HL-60 (cell line): ENCODE measurements at places on chromosomes 5 and 9.
A peak's percentile ranks its signal among the peaks of the same experiment; 100 is the strongest.

- no peak for DNase-seq
Observed at GRCh38 chr9:33315371-33315770, 25.1 kb downstream of the NFX1 start.

- no peak for DNase-seq
Observed at GRCh38 chr9:111001526-111001925, 36.7 kb downstream of the LPAR1 start.

GRCh38 chr5:141669520-141669919 lies 12.5 kb downstream of the ARAP3 start:
- no peak for DNase-seq

DNA sequence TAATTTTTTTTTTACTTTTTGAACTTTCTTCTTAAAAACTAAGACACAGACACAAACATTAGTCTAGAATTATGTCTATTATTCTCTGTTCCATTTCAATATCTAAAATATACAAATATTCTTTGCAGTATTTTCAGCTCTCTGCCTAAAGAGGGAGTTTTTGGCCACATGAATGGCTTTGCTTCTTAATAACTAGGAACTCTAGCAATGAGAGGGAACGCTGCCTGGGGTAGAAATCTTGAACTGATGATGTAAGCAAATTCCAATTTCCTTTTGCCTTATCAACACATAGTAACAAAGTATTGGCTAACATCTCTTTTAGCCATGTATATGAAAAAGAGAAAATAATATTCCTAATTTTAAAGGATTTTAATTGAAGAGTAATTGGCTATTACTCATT lies 51.9 kb downstream of the SLC25A46 start:
- DNase-seq = no peak

- no peak for DNase-seq
Observed at GRCh38 chr5:4905674-4906520, 234.2 kb upstream of the ADAMTS16 start.

GRCh38 chr5:17893026-17893635 lies 258.9 kb downstream of the TAF11L14 start:
- no peak for DNase-seq

DNA sequence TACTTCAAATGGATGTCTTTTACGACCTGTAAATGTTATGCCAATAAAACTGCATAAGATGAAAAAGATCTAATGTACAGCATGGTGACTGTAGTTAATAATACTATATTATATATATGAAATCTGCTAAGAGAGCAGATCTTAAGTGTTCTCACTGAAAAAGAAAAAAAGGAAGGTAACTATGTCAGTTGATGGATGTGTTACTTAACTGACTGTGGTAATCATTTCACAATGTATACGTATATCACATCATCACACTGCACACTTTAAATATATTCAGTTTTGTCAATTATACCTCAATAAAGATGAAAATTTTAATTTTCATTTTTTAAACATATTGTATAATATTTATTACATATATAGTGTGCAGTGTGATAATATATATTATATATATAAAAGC lies 31.9 kb downstream of the THBS4 start:
- DNase-seq = no peak

- no peak for DNase-seq
Observed at GRCh38 chr5:163614787-163615186, 109.4 kb downstream of the MAT2B start.

DNA sequence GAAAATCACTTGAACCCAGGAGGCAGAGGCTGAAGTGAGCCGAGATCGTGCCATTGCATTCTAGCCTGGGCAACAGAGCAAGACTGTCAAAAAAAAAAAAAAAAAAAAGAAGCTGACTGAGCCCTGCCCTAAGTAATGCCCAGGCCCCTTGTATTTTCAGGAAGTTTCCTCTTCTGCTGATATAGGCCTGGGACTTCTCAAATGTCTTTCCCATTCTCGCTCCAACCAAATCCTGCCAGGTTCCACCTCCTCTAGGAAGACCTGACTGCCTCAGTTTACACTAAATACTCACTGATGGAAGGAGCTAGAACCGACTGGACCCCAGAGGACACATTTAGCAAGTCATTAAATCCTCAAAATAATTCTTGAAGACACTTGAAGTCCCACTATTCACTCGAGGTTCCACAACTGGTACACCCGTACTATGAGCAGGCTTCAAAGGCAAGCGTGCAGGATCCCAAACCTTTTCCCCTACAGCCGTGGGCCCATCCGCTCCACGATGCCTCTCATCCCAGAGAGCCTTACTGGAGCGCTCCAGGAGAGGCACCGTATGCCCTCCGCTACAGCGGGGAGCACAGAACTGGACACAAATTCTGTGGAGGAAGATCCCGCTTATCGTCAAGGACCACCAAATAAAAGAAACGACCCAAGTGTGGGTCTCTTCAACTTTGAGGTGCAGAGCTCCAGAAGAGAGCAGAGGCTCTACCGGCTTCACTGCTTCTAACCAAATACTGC lies 676 bp downstream of the NOL6 start:
- peak; percentile 24 for DNase-seq

- DNase-seq = no peak
Observed at GRCh38 chr9:86494644-86495111, 140.5 kb upstream of the TUT7 start.

GRCh38 chr5:78058625-78059024 lies 235.9 kb downstream of the AP3B1 start:
- DNase-seq = no peak

GRCh38 chr9:70036641-70037040 lies 7.0 kb upstream of the MAMDC2 start:
- DNase-seq = no peak

DNA sequence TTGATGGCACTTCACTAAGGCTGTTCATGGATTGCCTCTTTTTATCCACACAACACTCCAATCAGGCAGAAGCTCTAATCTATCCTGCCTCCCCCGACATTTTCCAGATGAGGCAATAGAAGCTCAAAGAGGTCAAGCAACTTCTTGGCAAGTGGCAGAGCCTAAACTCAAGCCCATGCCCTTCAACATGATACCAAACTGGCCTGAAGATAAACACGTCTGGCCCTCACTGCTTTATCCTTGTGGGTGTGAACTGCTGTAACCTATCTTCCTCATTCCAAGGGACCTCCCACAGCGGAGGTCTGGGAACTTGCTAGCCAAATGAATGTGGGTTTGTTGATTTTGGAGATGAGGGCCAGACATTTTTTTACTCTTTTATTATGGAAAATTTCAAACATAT lies 9.5 kb downstream of the SLC35A4 start:
- DNase-seq = no peak

DNA sequence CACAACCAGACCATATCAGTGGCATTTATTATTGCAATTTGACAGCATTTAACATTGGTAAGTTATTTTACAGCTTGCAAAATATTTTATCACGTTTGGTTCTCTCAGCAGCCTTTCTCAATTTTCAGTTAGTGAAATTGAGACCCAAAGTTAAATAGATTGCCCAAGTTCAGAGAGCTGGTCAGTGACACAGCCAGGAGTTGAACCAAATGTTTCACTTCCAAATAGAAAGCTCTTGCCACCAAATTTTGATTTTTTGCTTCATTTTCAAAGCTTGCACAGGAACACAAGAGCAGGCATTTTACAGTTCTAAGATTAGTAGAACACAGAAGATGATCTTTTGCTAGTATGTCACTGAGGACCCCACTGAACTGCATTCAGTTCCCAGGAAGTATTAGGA lies 271.5 kb upstream of the C9orf72 start:
- DNase-seq = no peak

DNA sequence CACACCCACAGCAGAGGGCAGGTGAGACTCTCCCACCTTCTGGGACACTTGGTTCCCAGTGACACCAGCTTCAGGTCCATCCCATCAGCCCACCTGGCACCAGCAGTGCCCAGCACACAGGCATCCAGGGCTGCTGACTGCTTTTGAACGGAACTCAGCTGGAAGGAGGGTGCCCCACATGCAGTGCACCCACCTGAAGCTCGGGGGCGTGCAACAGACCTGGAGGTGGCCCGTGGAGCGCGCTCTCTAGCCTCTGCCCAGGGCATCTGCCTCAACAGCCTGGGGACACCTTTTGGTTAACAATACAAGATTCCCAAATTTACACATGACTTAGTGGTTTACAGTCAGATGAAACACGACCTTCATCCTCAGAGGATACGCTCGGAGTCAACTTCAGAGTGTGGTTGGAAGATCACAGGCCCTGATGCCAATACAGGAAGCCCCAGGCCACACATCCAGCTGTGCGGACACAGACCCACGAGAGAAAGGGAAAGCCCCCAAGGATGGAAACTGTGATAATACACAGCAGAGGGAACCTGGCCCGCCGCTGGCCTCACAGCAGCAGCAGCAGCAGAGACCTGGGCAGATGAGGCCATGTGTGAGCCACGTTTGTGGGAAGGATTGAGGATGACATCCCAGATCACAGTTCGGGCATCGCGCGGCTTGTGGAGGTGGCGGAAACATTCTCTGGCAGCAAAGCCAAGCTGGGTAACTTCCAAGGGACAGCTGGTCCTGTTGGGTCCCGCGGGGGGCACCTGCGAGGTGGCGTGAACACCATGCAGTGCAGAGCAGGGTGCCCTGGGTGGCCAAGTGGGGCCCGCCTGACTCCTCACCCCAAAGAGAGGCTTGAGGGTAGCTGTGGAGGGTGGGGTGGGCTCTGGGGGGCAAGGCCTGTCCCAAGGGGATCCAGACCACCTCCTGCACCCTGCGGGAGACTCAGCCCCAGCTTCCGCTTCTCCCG lies 64.0 kb downstream of the SECISBP2 start:
- no peak for DNase-seq

DNA sequence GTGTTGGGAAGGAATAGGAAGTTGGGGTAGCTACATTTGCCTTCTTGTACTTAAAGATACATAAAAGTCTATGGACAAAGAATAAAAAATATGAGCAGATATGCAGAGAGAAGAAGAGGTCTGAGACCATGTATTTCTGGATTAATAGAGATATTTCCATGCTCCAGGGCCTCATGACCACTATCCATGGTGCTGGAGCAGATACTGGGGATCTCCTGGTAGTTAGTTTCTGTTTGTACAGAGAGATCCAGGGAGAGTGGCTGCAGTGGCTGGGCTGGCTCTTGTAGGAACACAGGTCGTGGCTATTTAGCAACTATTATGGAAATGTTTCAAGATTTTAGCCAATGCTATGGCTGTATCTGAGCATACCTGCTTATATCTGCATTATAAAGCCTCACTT lies 184.2 kb upstream of the TMEM161B start:
- no peak for DNase-seq

GRCh38 chr5:168024306-168024705 lies 267.1 kb upstream of the WWC1 start:
- DNase-seq = no peak

- DNase-seq = peak; percentile 58
Observed at GRCh38 chr5:43041110-43041668, 1.1 kb upstream of the ANXA2R start.

GRCh38 chr9:34413231-34413852 lies 36.6 kb upstream of the MYORG start:
- DNase-seq = no peak

GRCh38 chr5:113282472-113282871 lies 152.3 kb downstream of the TSSK1B start:
- DNase-seq = no peak

DNA sequence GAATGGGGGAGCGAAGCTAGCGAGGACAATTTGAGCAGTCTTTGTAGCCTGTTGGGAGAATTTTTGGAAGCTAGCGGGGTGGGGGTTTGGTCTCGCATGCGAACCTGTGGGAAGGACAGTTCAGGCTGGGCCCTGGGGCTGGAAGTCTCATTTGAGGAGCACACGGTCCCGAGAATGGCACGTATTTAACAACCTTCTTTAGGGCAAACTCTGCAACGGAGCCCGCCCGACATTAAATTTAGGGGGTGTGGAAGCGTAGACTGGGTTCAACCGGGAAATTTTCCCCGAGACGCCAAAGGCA lies 35.2 kb upstream of the NFIB start:
- DNase-seq = no peak

DNA sequence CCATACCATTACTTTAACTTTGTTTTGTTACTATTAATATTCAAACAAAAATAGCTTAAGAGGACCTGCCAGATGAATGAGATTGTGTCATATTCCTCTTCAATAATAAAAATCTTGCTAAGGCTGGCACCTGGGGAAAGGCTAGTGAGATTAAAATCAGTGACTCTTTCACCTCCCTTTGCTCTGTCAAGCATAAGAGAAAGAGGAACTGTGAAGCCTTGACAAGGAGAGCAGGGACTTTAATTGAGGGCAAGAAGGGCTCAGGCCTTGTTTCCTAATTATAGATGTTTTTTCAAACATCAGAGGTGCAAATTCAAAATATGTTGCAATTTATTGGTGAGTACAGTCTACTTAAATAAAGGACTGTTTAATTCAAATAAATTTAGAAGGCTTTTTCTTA lies 91.7 kb downstream of the SPATA31D1 start:
- DNase-seq = no peak

- DNase-seq = no peak
Observed at GRCh38 chr5:43540746-43541145, 16.1 kb downstream of the PAIP1 start.

GRCh38 chr5:90534922-90535321 lies 5.5 kb upstream of the LYSMD3 start:
- no peak for DNase-seq

DNA sequence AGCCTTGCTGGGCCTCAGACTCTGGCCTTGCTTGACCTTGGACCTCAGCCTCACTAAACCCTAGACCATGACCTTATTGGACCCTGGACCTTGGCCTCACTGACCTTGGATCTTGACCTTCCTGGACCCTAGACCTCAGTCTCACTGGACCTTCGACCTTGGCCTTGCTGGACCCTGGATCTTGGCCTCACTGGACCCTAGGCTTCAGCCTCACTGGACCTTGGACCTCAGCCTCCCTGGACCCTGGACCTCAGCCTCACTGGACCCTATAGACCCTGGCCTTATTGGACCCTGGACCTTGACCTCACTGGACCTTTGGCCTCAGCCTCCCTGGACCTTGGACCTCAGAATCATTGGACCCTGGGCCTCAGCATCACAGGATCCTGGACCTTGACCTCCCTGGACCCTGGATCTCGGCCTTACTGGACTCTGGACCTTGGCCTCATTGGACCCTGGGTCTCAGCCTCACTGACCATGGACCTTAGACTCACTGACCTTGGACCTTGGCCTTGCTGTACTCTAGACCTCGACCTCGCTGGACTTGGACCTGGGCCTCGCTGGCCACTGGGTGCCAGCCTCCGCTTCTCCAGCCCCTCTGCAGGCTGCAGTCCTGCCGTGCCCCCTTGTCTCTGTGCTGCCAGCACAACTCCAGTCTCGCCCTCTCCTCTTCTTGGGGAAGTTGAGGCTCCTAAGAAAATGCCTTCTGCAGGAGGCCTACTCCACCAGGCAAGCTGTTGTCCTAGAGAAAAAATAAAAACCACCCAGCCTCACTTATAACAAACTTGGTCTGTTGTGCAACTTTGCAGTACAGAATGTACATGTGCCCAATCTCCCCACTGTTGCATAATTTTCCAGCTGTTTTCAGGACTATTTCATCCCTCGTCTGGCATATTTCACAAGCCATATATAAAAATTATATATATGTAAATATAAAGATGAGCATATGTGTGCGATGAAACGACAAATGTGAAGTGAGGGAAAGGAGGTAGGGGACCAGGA lies 11.0 kb upstream of the ADAMTS2 start:
- no peak for DNase-seq

DNA sequence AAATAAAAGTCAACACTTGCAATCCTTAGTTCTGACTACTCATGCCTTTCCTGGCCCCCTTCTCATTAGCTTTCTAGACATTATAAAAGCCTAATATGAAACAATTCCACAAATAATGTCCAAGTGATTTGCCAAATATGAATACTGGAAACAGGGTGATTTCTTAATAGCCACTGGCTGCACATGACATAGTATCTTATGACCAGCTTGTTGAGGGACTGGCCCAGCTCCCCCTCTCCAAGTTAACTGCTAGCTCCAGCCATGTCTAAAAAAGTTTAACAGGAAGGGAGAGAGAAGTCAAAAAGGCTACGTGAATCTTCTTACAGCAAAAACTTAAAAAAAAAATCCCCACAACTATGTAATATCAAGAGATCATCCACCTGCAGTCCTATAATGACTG lies 1.5 kb downstream of the CERT1 start:
- DNase-seq = no peak
